T47D (cell line): ENCODE measurements at places on chromosomes 11 and 22.

DNA sequence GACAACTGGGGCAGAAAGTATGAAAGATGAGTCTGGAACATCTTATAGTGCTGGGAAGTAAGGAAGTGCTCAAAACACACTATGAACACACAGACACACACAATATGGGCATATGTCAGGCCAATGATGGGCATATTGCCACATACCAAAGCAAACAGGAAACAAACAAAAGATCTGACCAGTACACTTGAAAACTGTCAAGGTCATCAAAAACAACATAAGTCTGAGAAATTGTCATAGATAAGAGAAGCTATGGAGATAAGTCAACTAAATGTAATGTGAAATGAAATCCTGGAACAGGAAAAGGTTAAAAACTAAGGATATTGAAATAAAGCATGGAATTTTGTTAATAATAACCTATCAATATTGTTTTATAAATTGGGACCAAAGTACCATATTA, 46.4 kb downstream of the GUCY1A2 start:
- no peak for DNase-seq

GRCh38 chr22:26374391-26375026, 54.6 kb upstream of the ASPHD2 start:
- DNase-seq = no peak

GRCh38 chr22:29458551-29458950, 20.2 kb downstream of the RFPL1 start:
- no peak for DNase-seq

GRCh38 chr11:20627026-20627425, 27.6 kb downstream of the SLC6A5 start:
- DNase-seq = no peak

- no peak for DNase-seq
These were observed 23.9 kb downstream of the EHF start for GRCh38 chr11:34644669-34645406.

DNA sequence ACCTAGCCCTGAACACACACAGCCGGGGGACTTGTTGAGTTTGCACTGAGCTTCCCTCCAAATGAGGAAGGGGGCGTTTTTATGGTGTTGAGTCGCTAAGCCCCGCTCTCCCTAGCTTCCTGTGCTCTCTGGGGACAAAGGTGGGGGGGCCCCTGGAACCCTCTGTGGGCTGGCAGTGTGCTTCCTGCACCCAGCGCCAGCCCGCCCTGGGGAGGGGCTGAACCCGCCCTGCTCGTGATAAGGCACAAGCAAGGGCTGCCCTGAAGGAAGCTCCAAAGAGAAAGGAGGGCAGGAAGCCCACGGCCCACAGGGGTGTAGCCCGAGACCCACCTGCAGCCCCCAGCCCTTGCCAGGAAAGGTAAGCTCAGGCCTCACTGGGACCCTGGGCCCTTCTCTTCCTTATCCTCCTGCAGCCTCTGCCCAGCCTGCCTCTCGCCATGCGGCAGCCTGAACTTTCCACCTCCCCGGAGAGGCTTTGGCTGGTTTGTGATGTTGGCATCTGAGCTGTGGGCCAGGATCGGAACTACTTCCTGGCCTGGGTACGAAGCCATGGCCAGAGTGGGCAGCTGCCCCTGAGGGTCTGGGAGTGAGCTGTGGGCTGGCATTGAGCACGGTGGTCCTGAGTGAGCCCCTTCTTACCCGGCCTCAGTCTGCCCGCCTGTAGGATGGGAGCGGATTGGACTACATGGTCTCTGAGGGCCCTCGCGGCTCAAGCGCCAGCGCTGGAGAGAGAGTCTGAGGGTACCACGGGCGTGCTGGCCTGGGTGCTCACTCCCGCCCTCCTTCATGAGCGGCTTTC, at the start of gene FERMT3:
TSS of gene FERMT3 (plus strand) at position 265 of the 799 bp plus-strand sequence. CDS start 644 bp downstream, outside the sequence.
- no peak for DNase-seq

GRCh38 chr11:50075856-50076255, 43.2 kb downstream of the OR4C45 start:
- DNase-seq = no peak

- DNase-seq = no peak
These were observed 2.3 kb downstream of the TSPAN4 start for GRCh38 chr11:844693-845644.

DNA sequence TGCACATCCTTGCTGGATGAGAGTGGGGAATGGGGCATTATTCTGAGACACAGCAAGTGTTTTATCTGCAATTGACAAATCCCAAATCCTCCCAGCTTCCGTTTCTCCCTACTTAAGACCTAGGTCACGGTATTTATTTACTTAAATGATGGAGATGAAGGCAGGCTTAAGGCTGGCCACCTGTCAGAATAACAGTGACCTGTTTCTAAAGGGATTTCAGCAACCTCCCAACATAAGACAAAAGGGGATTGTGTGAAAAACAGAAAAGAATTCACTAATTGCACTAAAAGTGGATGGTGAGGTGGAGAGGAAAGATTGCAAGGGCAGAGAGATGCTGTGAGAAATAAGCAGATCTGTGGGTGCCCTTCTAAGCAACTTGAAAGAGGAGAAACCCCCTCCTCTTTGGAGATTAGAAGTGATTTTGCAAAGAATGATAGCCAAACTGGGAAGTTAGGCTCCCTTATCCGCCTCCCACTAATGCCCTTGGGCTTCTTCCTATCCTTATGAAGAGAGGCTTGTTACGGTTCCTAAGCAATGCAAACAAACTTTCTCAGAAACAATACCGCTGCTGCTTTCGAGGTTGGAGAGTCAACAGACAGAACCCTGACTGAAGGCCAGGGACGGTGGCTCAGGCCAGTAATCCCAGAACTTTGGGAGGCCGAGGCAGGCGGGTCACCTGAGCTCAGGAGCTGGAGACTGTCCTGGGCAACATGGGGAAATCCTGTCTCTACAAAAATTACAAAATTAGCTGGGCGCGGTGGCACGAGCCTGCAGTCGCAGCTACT, 84.3 kb downstream of the ARL14EP start:
- DNase-seq = no peak

DNA sequence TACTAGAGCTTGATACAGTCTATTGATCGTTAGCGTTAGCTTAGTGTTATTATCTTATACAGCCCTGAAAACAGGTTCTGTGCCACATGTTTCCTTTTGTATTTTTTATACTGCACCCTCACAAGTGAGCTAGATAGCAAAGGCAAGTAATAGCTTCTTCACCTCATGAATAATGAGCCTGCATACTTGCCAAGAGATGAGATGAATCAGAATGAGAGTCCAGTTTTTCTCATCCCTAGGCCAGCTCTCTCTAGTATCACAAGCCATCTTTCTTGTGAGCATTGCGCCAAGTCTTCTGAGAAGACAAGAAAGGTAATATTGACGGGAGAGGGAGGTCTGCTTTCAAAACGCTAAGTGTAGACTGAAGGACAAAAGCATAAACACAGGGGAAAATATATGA, 8.7 kb upstream of the CARD18 start:
- DNase-seq = no peak

DNA sequence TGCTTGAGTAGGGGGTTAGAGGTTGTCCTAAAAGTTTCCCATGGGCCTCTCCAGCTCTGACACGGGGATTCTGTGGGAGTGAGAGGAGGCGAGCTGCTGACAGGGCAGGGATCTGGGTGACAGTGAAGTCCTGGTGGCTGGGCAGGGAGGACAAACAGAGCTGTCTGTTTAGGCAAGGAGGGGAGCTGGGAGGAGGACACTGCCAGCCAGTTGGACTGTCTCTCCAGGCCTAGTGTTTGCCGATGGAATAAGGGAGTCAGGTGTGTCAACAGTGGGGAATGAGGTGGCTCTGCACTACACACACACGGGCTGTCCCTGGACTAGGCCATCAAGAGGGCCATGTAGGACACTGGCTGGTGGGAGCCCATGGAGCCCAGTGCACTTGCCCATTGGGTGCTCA, 20.6 kb upstream of the SYT7 start:
- no peak for DNase-seq

- DNase-seq = no peak
These were observed 324.8 kb downstream of the MN1 start for GRCh38 chr22:27476729-27477128.

GRCh38 chr11:98183034-98183433, 837.7 kb upstream of the CNTN5 start:
- DNase-seq = no peak

- DNase-seq = peak; percentile 77
These were observed 23.2 kb upstream of the GLYATL1B start for GRCh38 chr11:59062602-59063529.

DNA sequence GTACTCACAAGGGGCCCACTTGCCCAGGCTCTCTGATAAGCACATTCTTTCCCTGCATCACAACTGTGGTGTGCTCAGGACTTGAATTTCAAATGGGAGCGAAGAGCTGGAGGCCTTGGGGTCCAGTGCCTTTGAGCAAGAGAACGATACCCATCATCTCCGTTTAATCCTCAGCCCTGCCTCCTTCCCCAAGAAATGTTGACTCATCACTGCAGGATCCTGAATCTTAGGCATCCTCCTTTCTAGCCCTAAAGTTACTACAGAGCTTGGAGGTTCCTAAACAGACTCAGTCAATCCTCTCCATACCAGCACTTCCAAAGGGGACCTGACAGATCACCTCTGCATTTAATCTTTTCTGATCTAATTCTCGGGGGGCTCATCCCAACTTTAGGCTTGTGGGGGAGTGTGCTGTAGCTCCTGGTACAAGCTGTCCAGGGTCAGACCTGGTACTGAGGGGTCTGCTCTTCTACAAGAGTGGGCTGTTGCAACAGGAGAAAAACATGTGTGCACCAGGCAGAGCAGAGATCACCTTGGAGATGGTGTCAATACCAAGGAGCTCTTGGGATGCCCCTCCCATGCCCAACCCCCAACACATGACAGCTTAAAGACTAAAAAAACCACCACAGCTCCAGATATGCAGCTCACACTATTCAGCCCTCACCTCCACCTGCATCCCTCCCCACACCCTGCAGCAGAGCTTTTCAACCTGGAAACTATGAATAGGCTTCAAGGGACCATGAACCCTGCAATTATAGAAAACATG, 3.9 kb upstream of the PRG2 start:
- no peak for DNase-seq

GRCh38 chr22:19228179-19228578, 49.6 kb upstream of the SLC25A1 start:
- no peak for DNase-seq

DNA sequence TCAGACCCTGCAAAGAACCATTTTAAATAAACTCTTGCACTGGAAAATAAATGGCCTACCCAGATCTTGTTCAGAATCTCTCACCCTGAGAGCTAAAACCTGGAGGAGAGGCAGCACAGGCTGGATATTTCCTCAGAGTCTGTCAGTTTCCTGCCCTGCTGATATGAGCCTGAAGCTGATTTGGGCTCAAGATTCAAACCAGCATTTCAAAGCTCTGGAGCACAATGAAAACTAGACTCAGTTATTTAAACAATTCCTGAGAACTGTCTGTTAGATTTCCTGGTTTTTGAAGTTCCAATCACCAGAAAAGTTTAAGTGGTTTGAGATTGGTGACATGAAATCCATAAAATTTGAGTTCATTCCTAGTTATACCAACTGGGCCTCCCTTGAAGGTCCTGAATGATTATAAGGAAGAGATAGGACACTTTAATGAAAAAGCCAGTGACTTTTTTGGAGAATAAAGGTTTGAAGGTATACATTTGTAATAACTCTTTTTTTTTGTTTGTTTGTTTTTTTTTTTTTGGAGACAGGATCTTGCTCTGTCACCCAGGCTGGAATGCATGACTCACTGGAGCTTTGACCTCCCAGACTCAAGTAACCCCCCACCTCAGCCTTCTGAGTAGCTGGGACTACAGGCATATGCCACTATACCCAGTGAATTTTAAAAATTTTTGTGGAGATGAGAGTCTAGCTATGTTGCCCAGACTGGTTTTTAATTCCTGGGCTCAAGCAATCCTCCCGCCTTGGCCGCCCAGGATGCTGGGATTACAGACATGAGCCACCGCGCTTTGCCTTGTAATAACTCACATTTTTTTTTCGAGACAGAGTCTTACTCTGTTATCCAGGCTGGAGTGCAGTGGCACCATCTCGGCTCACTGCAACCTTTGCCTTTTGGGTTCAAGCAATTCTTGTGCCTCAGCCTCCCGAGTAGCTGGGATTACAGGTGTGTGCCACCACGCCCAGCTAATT, 8.0 kb upstream of the ESAM start:
- no peak for DNase-seq

GRCh38 chr11:68020575-68020974, 9.9 kb upstream of the NDUFS8 start:
- no peak for DNase-seq

DNA sequence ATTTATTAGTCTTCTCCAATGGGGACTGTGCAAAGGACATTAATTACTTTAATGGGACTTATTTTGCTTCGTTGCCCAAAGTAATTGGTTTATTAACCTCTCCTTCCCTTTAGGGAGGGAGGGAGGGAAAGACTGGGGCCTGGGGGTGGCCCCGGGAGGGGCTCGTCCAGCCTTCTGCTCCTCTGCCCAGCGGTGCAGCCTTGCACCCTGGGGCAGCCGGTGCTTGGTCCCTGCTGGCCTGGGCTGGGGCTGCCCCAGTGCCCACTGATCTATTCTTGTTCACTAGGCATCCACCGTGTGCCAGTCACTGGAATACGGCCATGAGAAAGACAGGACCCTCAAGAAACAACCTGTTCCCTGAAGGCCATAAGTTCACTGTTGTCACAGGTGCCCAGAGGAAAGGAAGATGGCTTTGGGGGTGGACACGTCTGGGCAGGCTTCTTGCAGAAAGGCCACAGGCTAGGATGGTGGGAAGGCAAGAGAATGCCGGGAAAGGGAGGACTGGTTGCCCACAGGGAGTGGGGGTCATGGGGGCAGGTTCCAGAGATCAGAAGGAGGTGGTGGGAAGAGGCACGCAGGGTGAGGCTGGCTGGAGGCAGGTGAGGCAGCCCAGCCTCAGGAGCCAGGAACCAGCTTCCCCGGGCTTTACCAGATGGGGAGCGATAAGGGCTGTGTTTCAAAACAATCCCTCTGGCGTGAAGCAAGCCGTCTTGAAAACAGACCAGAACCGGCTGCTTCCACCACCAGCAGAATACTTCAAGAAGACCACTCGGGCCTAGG, 47.6 kb upstream of the KCNQ1OT1 start:
- DNase-seq = peak; percentile 43

- DNase-seq = no peak
These were observed 18.6 kb upstream of the OR56A3 start for GRCh38 chr11:5923427-5923776.

GRCh38 chr11:84800755-84801346, 826.3 kb downstream of the DLG2 start:
- DNase-seq = peak; percentile 33

DNA sequence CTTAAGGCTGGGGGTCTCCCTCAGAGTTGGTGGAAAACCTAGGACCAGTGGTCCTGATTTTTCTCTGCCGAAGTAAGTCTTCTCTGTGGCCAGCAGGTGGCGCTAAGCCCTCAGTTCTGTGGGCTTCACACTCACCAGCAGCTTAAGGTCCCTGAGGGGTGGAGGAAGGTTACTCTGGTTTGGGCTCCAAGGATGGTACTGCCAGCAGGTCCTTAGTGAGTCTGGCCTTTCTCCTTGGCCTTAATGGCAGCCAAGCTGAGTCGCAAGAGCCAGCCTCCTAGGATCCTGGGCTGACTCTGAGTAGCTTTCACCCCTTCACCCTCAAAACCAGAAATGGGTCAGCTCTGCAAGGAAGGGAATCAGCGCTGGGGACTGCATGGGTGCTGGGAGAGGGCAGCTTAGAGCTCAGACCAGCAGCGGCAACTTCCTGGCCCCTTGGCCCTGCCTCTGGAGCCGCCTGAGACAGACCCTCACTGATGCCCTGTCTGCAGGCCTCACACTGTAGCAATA, 4.4 kb downstream of the KCNJ11 start:
- no peak for DNase-seq
